Right ventricle myocardium inferior (tissue), 1 donor: ENCODE measurements at places on chromosomes 4 and X. TPM values are rescaled to one million over a fixed set of nuclear protein-coding genes. Genes with fewer than 3 reads are reported as not detected.

Gene SPP1
- total RNA-seq = 5.0 TPM

Gene GPR143
- not detected for total RNA-seq

Gene SLC9A7
- 2.5 TPM for total RNA-seq

Gene GAK
- total RNA-seq = 29.3 TPM

Gene PDGFC
- 12.6 TPM for total RNA-seq

Gene MAGEA11
- not detected for total RNA-seq

Gene MAML3
- total RNA-seq = 2.3 TPM

Gene AP1S2
- 154 TPM for total RNA-seq

Gene SLC34A2
- total RNA-seq = 0.08 TPM

Gene PCGF3
- total RNA-seq = 21.7 TPM

Gene NMU
- total RNA-seq = not detected

Gene RASL11B
- 3.7 TPM for total RNA-seq

Gene ENAM
- total RNA-seq = 3.5 TPM

Gene GSX2
- not detected for total RNA-seq

Gene BMX
- 1.4 TPM for total RNA-seq

Gene VSIG1
- total RNA-seq = not detected

Gene ARMCX2
- 30.2 TPM for total RNA-seq

Gene MAGED1
- 56.4 TPM for total RNA-seq

Gene ERAS
- total RNA-seq = not detected

Gene CXCL10
- total RNA-seq = not detected

Gene GLRA3
- total RNA-seq = not detected

Gene VEGFD
- 23.5 TPM for total RNA-seq

Gene SLC9B2
- total RNA-seq = 3.3 TPM

Gene LNX1
- 11.2 TPM for total RNA-seq

Gene SSR4
- 150 TPM for total RNA-seq

Gene SORCS2
- total RNA-seq = 1.1 TPM

Gene TMEM35A
- total RNA-seq = 0.16 TPM

Gene PITX2
- total RNA-seq = not detected

Gene ATP2B3
- not detected for total RNA-seq

Gene OPN1LW
- total RNA-seq = not detected

Gene HS6ST2
- total RNA-seq = 0.08 TPM

Gene ZNF827
- 11.9 TPM for total RNA-seq

Gene CENPVL1
- total RNA-seq = not detected

Gene DDX53
- not detected for total RNA-seq

Gene PHOX2B
- not detected for total RNA-seq

Gene FAAH2
- 0.24 TPM for total RNA-seq

Gene BRS3
- not detected for total RNA-seq

Gene QRFPR
- 0.89 TPM for total RNA-seq
